Sigmoid colon (tissue), 7 donors: ENCODE measurements at places on chromosomes 2 and 18.

DNA sequence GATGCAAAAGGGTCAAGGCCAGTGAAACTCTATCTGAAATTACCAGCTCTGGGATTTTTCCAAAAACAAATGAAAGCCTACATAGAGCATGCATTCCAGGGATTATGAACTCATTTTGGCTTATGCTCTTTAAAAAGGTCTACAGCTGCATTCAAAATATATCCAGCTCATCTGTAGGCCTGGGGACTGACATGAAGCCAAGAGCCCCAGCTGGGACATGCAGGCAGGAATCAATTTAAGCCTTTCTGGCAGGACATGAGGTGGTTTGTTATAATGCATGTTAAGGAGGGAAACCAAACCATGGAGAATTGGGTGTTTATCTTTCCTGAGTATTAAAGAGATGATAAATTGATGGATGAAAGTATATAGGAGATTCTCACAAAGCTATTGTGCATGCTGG, 164.5 kb downstream of the RBM43 start:
- DNase-seq: no peak
- H3K36me3 ChIP-seq: no peaks in the 10 kb centered on the region
- no peak overlapping the region for H3K4me3 ChIP-seq
- H3K4me1 ChIP-seq: no peaks in the 10 kb centered on the region
- H3K27ac ChIP-seq: no peak overlapping the region

DNA sequence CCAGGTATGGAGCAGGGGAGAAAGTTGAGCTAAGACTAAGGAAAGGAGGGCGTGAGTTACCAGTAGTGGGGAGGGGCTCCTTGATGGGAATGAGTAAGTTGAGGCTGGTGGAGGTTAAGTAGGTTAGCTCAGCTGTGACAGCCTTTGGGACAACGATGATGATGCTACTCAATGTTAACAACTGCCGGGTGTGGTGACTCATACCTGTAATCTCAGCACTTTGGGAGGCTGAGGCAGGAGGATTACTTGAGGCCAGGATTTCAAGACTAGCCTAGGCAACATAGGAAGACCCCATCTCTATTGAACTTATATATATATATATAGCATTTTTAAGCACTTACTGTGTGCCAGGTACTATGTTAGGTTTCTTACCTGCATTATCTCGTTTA, 48.4 kb downstream of the HK2 start:
- H3K27me3 ChIP-seq: no peaks in the 10 kb centered on the region
- no peaks in the 10 kb centered on the region for H3K4me1 ChIP-seq
- H3K4me3 ChIP-seq: no peak overlapping the region
- no peak for DNase-seq

- no peak for DNase-seq
- H3K4me3 ChIP-seq: no peak overlapping the region
- H3K27me3 ChIP-seq: no peaks in the 10 kb centered on the region
- no peaks in the 10 kb centered on the region for H3K36me3 ChIP-seq
Observed at GRCh38 chr2:223442847-223443246, 159.3 kb downstream of the SCG2 start.

DNA sequence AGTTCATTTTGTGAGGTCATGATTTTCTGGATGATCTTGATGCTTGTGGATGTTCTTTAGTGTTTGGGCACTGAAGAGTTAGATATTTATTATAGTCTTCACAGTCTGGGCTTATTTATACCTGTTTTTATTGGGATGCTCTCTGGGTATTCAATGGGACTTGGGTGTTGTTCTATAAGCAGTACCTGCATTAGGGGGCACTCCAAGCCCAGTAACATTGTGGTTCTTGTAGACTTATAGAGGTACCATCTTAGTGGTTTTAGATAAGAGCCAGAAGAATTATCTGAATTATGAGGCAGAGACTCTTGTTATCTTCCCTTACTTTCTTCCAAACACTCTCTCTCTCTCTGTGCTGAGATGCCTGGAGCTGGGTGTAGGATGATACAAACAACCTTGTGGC, 470.0 kb downstream of the PIK3C3 start:
- DNase-seq: no peak
- H3K27me3 ChIP-seq: no peaks in the 10 kb centered on the region
- no peak overlapping the region for H3K4me3 ChIP-seq
- H3K4me1 ChIP-seq: no peaks in the 10 kb centered on the region

GRCh38 chr2:25281522-25281921, 60.2 kb downstream of the DNMT3A start:
- peaks cover 44% of the 10 kb centered on the region for H3K4me1 ChIP-seq
- no peak overlapping the region for H3K4me3 ChIP-seq
- peaks cover 10% of the 10 kb centered on the region for H3K36me3 ChIP-seq
- no peak for DNase-seq
- no peaks in the 10 kb centered on the region for H3K27me3 ChIP-seq
- H3K27ac ChIP-seq: no peak overlapping the region

DNA sequence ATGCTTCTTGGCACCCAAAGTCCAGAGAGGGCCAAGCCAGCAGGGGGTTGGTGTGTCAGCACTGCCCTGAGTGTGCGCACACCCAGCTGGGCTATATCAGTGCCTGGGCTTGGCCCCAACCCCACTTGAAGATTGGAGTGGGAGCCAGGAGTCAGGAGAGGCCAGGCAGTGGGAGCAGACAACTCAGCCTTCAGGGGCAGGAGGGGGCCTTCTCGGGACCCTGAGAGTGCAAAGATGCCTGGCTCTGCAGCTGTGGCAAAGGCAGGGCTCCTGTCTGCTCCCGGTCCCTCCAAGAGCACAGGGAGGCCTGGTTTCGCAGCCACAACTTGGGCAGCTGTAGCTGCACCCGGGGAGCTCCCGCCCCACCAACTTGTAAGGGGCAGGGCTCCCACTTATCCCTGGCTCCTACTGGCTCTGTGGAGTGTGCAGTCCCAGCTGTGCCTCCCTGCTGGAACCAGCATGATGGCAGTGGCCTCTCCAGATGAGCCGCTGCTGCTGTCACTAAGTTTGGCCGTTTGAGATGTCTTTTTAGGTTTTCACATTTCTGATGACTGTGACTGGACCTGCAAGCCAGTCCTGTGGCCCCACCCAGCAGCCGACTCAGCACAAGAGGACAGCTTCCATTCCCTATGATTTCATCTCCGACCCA, 148.8 kb upstream of the HS6ST1 start:
- no peaks in the 10 kb centered on the region for H3K36me3 ChIP-seq
- H3K4me1 ChIP-seq: peaks cover 8% of the 10 kb centered on the region
- no peak for DNase-seq
- H3K27me3 ChIP-seq: no peaks in the 10 kb centered on the region

- no peak for DNase-seq
- H3K36me3 ChIP-seq: no peaks in the 10 kb centered on the region
- H3K4me3 ChIP-seq: no peak overlapping the region
Observed at GRCh38 chr2:219409619-219410018, 8.6 kb upstream of the DES start.

DNA sequence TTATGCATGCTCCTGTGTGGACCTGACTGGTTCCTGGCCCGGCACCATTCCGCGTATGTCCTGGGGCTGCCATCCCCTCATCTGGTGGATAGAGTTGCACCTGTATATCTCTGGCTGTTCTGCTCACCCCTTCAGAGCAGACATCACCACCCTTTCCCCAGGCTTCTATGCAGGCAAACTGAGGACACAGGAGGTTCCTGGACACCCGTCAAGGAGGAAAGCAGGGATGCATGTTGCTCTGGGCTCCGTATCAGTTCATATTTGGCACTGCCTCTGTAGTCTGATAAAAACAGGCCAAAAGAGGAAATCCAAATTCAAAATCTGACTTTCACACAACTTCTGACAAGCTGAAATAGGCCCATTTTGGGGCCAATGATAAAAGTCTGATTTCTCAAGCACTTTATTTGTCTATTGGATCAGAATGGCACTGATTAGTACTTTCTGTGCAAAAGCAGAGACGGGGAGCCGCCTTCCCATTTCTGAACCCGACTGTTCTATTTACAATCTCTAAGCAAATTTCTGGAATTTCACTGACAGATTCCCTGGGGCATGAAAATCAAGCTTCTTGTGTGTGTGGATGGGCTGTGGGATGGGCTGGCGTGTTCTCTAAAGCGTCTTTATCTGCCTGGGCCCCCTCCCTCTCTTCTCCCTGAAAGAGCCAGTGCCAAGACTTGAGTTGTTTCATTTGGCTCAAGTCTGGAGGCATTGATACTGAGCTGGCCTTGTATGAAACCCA, 96.9 kb downstream of the SETBP1 start:
- H3K4me1 ChIP-seq: peaks cover 68% of the 10 kb centered on the region
- no peak overlapping the region for H3K4me3 ChIP-seq
- DNase-seq: no peak
- H3K36me3 ChIP-seq: no peaks in the 10 kb centered on the region
- peak overlapping the region; percentile 80 for H3K27ac ChIP-seq
- no peaks in the 10 kb centered on the region for H3K27me3 ChIP-seq

GRCh38 chr2:238505892-238506280, 79.2 kb downstream of the ASB1 start:
- no peaks in the 10 kb centered on the region for H3K27me3 ChIP-seq
- DNase-seq: peak; percentile 26
- H3K4me3 ChIP-seq: no peak overlapping the region
- no peak overlapping the region for H3K27ac ChIP-seq

DNA sequence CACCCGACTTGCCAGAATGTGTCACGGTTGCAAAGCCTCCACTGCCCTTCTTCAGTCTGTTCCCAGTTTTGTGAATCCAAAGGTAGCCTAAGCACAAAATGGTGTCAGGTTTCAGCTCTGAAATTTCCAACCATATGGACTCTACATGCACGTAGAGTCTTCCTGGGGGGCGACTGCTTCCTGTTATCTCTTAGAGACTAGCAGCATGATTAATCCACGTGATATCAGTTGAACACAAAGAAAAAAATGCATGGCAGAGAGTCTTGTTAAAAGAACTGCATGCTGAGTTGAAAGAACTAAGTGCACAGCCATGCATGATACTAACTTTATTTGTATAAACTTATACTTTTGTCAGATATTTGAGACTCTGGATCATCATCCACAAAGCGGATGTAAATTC, 404.4 kb downstream of the SOCS6 start:
- no peaks in the 10 kb centered on the region for H3K4me1 ChIP-seq
- H3K36me3 ChIP-seq: no peaks in the 10 kb centered on the region
- H3K4me3 ChIP-seq: no peak overlapping the region
- H3K27me3 ChIP-seq: no peaks in the 10 kb centered on the region
- H3K27ac ChIP-seq: no peak overlapping the region

DNA sequence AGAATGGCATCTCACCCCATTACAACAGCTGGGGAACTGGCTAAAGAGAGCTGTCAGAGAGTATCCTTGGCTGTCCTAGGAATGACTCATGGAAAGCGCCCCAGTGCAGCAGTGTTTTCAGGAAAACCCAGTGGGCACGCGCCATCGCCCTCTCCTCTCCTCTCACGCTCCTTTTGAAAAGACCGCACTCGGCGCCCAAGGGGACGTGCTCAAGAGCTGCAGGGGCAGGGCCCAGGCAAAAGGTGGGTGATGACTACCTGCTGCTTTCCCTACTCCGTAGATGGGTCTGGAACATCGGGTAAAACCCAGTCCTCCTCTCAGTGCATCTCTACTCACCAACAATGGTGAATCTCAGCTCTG, 68.1 kb downstream of the EMILIN2 start:
- peaks cover 15% of the 10 kb centered on the region for H3K36me3 ChIP-seq
- no peak overlapping the region for H3K4me3 ChIP-seq
- H3K27me3 ChIP-seq: peaks cover 6% of the 10 kb centered on the region
- H3K27ac ChIP-seq: no peak overlapping the region
- DNase-seq: peak; percentile 56

- no peak overlapping the region for H3K4me3 ChIP-seq
- H3K36me3 ChIP-seq: no peaks in the 10 kb centered on the region
- DNase-seq: peak; percentile 63
- H3K27me3 ChIP-seq: no peaks in the 10 kb centered on the region
- peak overlapping the region; percentile 61 for H3K27ac ChIP-seq
Observed at GRCh38 chr2:183490914-183491313, 366.7 kb downstream of the NUP35 start.

DNA sequence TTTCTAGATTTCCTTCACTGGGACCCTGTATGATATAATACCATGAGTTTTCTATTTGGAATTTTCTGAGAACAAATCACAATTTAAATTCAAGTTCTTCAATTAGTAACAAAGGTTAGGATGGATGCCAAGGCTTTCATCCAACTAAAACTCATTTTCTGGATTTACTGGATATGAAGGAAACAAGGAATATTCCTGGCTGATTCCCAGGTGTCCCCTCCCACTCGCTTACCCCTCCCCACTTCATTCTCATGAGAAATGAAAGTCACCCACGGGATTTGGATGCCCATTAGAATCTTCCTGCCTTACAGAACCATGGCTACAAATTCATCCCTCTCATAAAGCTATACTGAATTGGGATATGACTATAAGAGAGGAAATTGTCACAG, 40.0 kb downstream of the RNU4ATAC start:
- DNase-seq: no peak
- no peaks in the 10 kb centered on the region for H3K27me3 ChIP-seq
- H3K27ac ChIP-seq: no peak overlapping the region
- peaks cover 9% of the 10 kb centered on the region for H3K4me1 ChIP-seq
- no peak overlapping the region for H3K4me3 ChIP-seq

- H3K4me1 ChIP-seq: peaks cover 55% of the 10 kb centered on the region
- no peaks in the 10 kb centered on the region for H3K36me3 ChIP-seq
- DNase-seq: peak; percentile 73
- H3K4me3 ChIP-seq: no peak overlapping the region
- H3K27ac ChIP-seq: peak overlapping the region; percentile 65
Observed at GRCh38 chr2:101752716-101753616, 55.5 kb downstream of the MAP4K4 start.

- H3K27ac ChIP-seq: no peak overlapping the region
- H3K36me3 ChIP-seq: no peaks in the 10 kb centered on the region
- H3K4me1 ChIP-seq: peaks cover 5% of the 10 kb centered on the region
- no peak for DNase-seq
Observed at GRCh38 chr2:200158647-200159356, 147.7 kb upstream of the SPATS2L start.

GRCh38 chr18:38895560-38895959, 1330.0 kb upstream of the CELF4 start:
- H3K36me3 ChIP-seq: no peaks in the 10 kb centered on the region
- no peak for DNase-seq
- no peak overlapping the region for H3K4me3 ChIP-seq
- H3K27me3 ChIP-seq: no peaks in the 10 kb centered on the region
- H3K4me1 ChIP-seq: no peaks in the 10 kb centered on the region

DNA sequence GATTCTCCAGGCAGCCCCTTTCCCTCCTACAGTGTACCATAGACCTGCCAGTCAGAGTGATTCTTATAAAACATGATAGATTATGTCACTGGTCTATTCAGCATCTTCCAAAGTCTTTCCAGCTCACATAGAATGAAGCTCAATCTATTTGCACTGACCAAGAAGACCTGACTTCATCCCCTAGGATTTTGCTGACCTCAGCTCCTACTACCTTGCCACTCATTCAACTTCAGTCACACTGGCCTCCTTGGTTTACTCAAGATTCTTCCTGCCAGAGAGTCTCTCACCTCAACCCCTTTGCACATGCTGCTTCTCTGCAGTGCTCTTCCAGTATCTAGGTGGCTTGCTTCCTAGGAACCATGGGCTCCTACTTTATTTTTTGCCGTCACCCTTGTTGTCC, 392.9 kb downstream of the PID1 start:
- no peak for DNase-seq
- no peak overlapping the region for H3K4me3 ChIP-seq
- H3K27ac ChIP-seq: no peak overlapping the region
- H3K36me3 ChIP-seq: no peaks in the 10 kb centered on the region
- no peaks in the 10 kb centered on the region for H3K27me3 ChIP-seq

GRCh38 chr2:171297956-171298355, 135.8 kb downstream of the METTL8 start:
- no peaks in the 10 kb centered on the region for H3K27me3 ChIP-seq
- no peak for DNase-seq
- no peak overlapping the region for H3K4me3 ChIP-seq
- H3K27ac ChIP-seq: no peak overlapping the region
- H3K4me1 ChIP-seq: no peaks in the 10 kb centered on the region

GRCh38 chr2:148876202-148876594, 1.2 kb downstream of the KIF5C start:
- H3K4me1 ChIP-seq: peaks cover 29% of the 10 kb centered on the region
- H3K4me3 ChIP-seq: peak overlapping the region; percentile 49
- DNase-seq: no peak
- peaks cover 46% of the 10 kb centered on the region for H3K27me3 ChIP-seq
- no peak overlapping the region for H3K27ac ChIP-seq
